Small intestine (tissue), 16 donors: ENCODE measurements at places on chromosomes 3 and 15.

DNA sequence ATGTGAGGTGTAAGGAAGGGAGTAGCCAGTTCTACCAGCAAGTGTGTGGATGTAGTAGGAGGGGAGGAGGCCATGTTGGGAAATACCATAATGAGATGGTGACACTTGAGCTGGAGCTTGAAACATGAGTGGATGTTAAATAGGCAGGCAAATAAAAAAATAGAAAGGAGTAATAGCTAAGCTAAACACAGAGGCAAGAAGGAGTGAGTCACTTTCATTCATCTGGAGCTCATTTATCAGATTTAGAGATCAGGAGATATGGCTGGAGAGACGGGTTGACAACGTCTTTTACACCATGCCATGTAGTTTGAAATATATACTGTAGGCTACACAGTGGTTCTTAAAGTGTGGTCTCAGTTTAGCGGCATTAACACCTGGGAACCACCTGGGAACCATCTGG is 390.5 kb downstream of the DIPK2A start:
- H3K36me3 ChIP-seq: no peaks in the 10 kb centered on the region
- no peaks in the 10 kb centered on the region for H3K4me1 ChIP-seq
- H3K27ac ChIP-seq: no peak overlapping the region
- no peak for DNase-seq
- H3K27me3 ChIP-seq: no peaks in the 10 kb centered on the region
- no peak overlapping the region for H3K4me3 ChIP-seq

DNA sequence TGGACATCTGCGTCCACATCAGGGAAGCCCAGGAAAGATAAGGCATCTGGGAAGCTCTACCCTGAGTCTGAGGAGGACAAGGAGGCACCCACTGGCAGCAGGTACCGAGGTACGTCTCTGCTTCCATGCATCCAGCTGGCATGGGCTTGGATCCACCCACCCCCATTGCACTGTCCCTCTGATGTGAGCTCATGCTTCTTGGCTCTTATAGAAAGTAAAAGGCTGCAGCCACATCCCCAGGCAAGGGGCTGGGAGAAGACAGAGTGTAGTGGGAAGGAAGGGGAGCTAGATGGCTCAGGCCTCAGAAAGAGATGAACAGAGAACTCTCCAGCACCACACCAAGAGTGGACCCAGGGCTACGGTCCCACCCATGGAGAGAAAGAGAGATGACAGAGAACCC is 18.2 kb downstream of the PTH1R start:
- H3K4me1 ChIP-seq: no peaks in the 10 kb centered on the region
- no peaks in the 10 kb centered on the region for H3K36me3 ChIP-seq
- H3K27me3 ChIP-seq: peaks cover 4% of the 10 kb centered on the region
- H3K27ac ChIP-seq: no peak overlapping the region
- no peak for DNase-seq

DNA sequence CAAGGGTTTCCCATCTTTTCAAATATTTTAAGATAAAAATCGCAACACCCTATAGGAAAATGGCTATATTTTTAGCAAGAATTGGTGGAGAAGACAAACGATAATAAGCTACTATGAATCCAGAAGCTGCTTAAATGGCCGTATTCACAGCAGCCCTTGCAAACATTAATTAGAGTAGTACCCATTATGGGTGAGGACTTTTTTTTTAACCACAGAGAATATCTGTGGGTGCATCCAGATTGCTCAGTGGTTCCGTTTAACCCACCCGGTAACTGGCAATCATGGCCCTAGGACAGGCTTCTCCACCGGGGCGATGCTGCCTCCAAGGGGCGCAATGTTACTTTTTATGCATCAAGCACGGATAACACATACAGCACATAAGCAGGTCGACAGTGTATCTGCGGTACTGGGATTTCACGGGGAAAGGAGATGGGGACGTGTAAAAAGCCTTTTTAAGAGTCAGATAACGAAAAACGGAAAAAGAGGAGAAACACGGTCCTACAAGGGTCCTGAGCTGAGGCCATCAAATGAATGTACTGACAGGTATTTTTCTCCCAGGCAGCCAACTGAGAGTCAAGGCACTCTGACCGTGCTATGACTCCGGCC is 968 bp upstream of the TMEM266 start:
- H3K36me3 ChIP-seq: no peaks in the 10 kb centered on the region
- peaks cover 9% of the 10 kb centered on the region for H3K27me3 ChIP-seq
- peak overlapping the region; percentile 68 for H3K4me3 ChIP-seq
- peaks cover 8% of the 10 kb centered on the region for H3K4me1 ChIP-seq
- peak; percentile 39 for DNase-seq

GRCh38 chr3:124761250-124761796 is 31.1 kb downstream of the UMPS start:
- peaks cover 5% of the 10 kb centered on the region for H3K36me3 ChIP-seq
- DNase-seq: peak; percentile 88
- H3K27ac ChIP-seq: peak overlapping the region; percentile 15
- no peaks in the 10 kb centered on the region for H3K4me1 ChIP-seq
- no peaks in the 10 kb centered on the region for H3K27me3 ChIP-seq

DNA sequence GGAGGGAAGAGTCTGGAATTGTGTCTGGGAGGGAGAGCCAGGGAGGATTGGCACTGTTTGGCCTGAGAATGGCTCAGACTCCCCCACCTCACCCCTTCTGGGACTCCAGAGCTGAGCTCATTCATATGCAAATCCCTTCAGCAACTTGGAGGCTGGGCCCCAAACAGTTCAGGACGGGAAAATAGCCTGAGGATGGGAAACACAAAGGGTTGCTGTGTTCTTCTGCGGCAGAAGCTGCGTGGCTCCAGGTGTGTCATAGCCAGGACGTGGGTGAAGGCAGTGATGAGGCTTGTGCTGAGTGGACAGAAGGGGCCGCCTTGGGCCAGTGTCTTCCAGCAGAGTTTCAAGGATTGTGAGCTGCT is 16.6 kb downstream of the MASP1 start:
- H3K27ac ChIP-seq: no peak overlapping the region
- H3K27me3 ChIP-seq: no peaks in the 10 kb centered on the region
- H3K4me1 ChIP-seq: no peaks in the 10 kb centered on the region
- no peak for DNase-seq
- H3K4me3 ChIP-seq: no peak overlapping the region

DNA sequence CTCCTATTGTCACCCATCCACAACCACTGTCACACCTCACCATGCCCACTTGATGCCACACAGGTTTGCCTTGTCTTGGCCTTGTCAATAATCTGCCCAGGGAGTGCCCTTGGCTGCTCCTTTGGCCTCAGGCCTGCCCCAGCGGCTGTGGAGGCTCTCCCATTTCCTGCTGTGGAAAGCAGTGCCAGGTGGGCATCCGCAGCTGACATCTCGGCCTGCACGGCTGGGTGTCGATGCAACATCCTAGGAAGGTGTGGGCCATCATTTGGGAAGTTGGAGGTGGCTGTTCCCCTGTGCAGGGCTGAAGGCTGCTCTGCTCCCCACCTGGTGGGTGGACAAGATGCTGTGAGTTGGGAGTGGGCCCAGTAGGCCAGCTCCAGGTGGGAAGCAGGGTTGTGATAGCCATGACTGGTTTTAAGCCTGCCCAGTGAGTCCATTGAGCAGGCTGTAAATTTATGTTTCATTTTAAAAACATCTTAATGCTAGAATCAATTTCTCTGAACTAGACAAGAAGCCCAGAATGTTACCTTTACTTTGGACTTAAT is 12.5 kb downstream of the DNAH1 start:
- no peaks in the 10 kb centered on the region for H3K4me1 ChIP-seq
- no peaks in the 10 kb centered on the region for H3K27me3 ChIP-seq
- H3K36me3 ChIP-seq: peaks cover 61% of the 10 kb centered on the region
- H3K4me3 ChIP-seq: no peak overlapping the region
- no peak overlapping the region for H3K27ac ChIP-seq

DNA sequence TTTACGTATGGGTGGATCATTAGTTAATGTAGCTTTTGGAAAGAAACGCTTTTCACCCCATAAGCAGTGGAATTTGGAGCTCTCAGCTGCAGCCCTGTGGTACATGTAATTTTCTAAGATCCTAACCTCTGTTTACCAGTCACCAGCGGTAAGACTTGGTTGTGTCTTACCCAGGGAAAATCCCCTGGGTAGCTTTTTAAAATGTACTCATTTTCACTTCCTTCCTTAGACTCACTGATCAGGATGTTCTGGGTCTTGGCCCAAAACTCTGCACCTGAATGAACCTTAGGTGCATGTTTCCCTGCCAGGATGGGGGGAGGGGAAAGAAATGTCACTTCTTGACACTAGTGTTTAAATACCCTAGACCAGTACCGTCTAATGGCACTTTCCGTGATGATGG is 605.2 kb downstream of the MAGI1 start:
- DNase-seq: no peak
- H3K27me3 ChIP-seq: no peaks in the 10 kb centered on the region
- no peaks in the 10 kb centered on the region for H3K4me1 ChIP-seq
- no peak overlapping the region for H3K27ac ChIP-seq

GRCh38 chr15:41022487-41023090 is 69.3 kb downstream of the CHAC1 start:
- no peak overlapping the region for H3K27ac ChIP-seq
- H3K27me3 ChIP-seq: no peaks in the 10 kb centered on the region
- H3K4me3 ChIP-seq: no peak overlapping the region
- DNase-seq: peak; percentile 36
- H3K36me3 ChIP-seq: peaks cover 3% of the 10 kb centered on the region

GRCh38 chr3:174122411-174122810 is 724.9 kb downstream of the NLGN1 start:
- no peak overlapping the region for H3K27ac ChIP-seq
- H3K4me1 ChIP-seq: no peaks in the 10 kb centered on the region
- H3K36me3 ChIP-seq: no peaks in the 10 kb centered on the region
- H3K27me3 ChIP-seq: no peaks in the 10 kb centered on the region
- DNase-seq: no peak

DNA sequence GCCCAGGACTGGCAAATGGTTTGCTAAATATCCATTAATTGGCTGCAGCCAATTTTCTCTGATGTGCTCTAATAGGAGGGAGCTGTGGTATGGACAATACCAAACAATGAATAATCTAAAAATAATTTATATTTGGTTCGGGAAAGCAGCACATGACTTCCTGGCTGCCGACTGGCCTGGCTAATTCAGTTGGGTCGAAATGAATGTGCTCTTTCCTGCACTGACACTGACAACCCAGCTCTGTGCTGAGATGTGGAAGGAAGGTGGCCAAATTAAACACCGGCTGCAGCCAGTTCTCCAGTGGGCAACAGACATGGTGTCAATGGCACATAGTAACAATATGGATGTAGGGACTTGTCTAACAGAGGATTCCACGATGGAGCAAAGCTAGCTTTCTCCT is 21.1 kb upstream of the COLQ start:
- no peaks in the 10 kb centered on the region for H3K4me1 ChIP-seq
- H3K4me3 ChIP-seq: no peak overlapping the region
- H3K36me3 ChIP-seq: no peaks in the 10 kb centered on the region
- H3K27me3 ChIP-seq: no peaks in the 10 kb centered on the region

DNA sequence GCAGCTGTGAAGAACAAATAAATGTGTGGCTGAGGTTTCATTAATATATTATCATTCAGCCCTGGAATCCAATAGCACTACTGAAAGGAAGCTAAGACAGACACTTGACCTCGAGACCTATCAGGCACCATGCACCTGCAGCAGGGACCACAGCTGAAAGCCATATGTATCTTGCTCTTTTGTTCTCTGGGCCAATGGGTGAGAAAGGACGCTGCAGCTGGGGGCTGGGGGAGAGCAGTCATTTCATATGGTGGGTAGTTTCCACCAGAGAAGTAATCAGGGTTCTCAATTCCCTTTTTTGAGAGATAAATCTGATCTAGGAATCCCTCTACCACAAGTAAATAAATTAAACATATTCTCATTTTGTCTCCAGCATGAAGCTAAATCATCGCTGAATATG is 225.6 kb upstream of the STRIT1 start:
- no peak overlapping the region for H3K27ac ChIP-seq
- H3K4me3 ChIP-seq: no peak overlapping the region
- no peak for DNase-seq
- no peaks in the 10 kb centered on the region for H3K4me1 ChIP-seq
- H3K36me3 ChIP-seq: no peaks in the 10 kb centered on the region

- H3K27ac ChIP-seq: no peak overlapping the region
- no peak overlapping the region for H3K4me3 ChIP-seq
- H3K36me3 ChIP-seq: no peaks in the 10 kb centered on the region
- DNase-seq: no peak
- no peaks in the 10 kb centered on the region for H3K4me1 ChIP-seq
- no peaks in the 10 kb centered on the region for H3K27me3 ChIP-seq
These were observed 114.0 kb downstream of the RFTN1 start for GRCh38 chr3:16399473-16399872.

- H3K4me1 ChIP-seq: no peaks in the 10 kb centered on the region
- H3K27ac ChIP-seq: no peak overlapping the region
- H3K27me3 ChIP-seq: no peaks in the 10 kb centered on the region
- no peak for DNase-seq
- H3K4me3 ChIP-seq: no peak overlapping the region
- no peaks in the 10 kb centered on the region for H3K36me3 ChIP-seq
These were observed 50.3 kb upstream of the ACTL6A start for GRCh38 chr3:179512378-179512777.

DNA sequence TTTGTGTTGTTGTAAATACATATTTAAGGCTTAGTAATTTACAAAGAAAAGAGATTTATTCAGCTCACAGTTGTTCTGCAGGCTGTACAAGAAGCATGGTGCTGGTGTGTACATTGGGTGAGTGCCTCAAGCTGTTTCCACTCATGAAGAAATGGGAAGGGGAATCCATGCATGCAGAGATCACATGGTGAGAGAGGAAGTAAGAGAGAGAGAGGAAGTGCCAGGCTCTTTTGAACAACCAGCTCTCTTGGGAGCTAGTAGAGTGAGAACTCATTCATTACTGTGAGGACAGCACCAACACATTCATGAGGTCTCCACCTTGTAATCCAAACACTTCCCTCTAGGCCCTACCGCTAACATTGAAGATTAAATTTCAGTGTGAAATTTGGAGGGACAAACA is 909.2 kb downstream of the NSUN3 start:
- H3K4me1 ChIP-seq: no peaks in the 10 kb centered on the region
- H3K27ac ChIP-seq: no peak overlapping the region

- H3K4me1 ChIP-seq: no peaks in the 10 kb centered on the region
- DNase-seq: no peak
- no peak overlapping the region for H3K4me3 ChIP-seq
- no peak overlapping the region for H3K27ac ChIP-seq
- peaks cover 38% of the 10 kb centered on the region for H3K36me3 ChIP-seq
These were observed 38.7 kb downstream of the ANXA2 start for GRCh38 chr15:60358935-60359682.

- no peaks in the 10 kb centered on the region for H3K36me3 ChIP-seq
- no peaks in the 10 kb centered on the region for H3K4me1 ChIP-seq
- no peak for DNase-seq
- H3K27ac ChIP-seq: no peak overlapping the region
- no peaks in the 10 kb centered on the region for H3K27me3 ChIP-seq
These were observed 228.8 kb upstream of the PEX5L start for GRCh38 chr3:180265551-180265950.

- no peak overlapping the region for H3K27ac ChIP-seq
- no peaks in the 10 kb centered on the region for H3K27me3 ChIP-seq
- H3K4me1 ChIP-seq: no peaks in the 10 kb centered on the region
- H3K4me3 ChIP-seq: no peak overlapping the region
These were observed 637.9 kb downstream of the NLGN1 start for GRCh38 chr3:174035328-174035886.

- H3K27me3 ChIP-seq: no peaks in the 10 kb centered on the region
- peaks cover 22% of the 10 kb centered on the region for H3K4me1 ChIP-seq
- no peak for DNase-seq
- H3K4me3 ChIP-seq: no peak overlapping the region
These were observed 9.3 kb upstream of the VILL start for GRCh38 chr3:37981348-37981664.

GRCh38 chr3:141302364-141303141 is 65.8 kb upstream of the ZBTB38 start:
- no peaks in the 10 kb centered on the region for H3K27me3 ChIP-seq
- no peak overlapping the region for H3K4me3 ChIP-seq
- peaks cover 4% of the 10 kb centered on the region for H3K4me1 ChIP-seq
- H3K36me3 ChIP-seq: no peaks in the 10 kb centered on the region
- no peak for DNase-seq
